ENCODE measurements at places on chromosomes 4 and X. TPM values are rescaled to one million over a fixed set of nuclear protein-coding genes. Genes with fewer than 3 reads are reported as not detected.
A peak's percentile ranks its signal among the peaks of the same experiment; 100 is the strongest.

DNA sequence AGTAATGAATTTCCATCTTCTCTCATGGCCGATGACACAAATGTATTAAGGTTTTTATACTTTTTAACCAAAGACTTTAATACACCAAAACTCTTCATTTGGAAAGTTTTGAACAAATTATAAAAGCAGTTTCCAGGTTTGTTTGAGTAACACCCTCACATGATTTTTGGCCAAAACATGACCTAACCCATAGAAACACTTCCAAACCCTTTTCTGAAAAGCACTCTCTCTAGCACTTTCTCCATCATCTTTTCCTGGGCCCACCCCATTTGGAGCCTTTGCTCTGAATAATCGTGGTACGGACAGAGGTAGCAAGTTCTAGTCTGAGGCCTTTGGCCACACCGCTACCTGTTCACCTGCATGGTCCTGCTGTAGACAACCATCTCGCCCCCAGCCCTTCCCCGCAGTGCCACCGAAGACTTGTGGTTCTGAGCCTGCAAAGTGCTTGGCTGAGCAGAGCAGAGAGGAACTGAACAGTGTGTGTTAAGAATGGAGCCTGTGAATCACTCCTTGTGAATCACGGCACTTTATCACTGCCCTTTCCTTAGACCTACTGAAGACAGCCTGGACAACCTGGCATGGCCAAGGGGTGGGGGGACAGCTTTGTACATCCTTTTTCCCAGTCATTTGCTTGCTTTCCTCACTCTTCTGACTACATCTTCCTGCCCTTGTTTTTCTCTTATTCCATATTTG, 181.8 kb downstream of the PTTG2 start:
- DNase-seq = peak; percentile 50

DNA sequence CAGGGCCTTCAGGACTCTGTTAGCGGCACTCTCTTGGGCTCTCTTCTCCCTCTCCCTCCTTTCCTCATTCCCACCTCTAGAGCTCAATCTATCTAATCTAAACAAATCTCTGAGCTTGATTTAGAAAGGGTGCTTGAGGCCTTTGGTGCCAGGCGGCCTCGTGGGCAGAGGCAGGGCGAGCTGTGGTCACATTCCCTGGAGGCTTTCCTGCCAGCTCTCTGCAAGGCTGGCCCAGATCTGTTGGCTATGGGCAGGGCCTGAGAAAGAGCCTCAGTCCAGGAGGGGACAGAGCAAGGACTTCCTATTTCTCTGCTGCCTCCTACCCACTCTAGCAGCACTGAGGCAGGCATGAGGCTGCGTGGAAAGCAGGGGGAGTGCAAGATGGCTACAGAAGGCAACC, 38.6 kb downstream of the PJA1 start:
- peak; percentile 39 for DNase-seq

- DNase-seq = no peak
Measured at GRCh38 chr4:80240976-80241375, 25.5 kb upstream of the FGF5 start.

GRCh38 chrX:39372115-39372514, 570.9 kb downstream of the MID1IP1 start:
- no peak for DNase-seq

GRCh38 chr4:82753725-82754410, 44.7 kb downstream of the SCD5 start:
- no peak for DNase-seq

DNA sequence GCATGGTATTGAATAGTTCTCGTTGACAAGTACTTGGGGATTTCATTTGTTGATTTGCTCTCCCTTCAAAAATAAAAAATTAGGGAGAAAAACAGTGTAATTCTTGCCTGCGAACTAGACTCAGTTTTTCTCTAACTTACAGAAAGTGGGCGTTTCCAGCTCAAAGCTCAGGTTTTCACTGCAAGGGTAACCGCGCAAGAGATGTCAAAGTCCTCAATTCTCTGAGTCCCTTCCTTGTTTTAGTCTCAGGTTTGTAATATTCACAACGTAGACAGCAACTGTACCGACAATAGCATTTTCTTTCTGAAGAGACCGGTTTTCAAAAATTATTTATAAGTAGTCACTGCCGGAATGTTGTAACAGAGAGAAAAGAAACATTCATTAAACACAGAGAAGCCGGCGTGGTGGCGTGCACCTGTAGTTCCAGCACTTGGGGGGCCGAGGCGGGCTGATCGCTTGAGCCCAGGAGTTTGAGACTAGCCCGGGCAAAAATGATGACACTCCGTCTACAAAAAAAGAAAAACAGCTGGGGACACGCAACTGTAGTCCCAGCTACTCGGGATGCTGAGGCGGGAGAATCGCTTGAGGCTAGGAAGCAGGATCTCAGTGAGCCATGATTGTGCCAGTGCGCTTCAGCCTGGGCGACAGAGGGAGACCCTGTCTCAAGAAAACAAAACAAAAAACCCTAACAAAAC, 774 bp downstream of the ZCCHC4 start:
- no peak for DNase-seq

GRCh38 chrX:97159916-97160800, 276.4 kb downstream of the RPA4 start:
- DNase-seq = no peak

Gene PAPSS1
- 12.6 TPM for total RNA-seq

Gene MORC4
- 15.8 TPM for total RNA-seq

Gene SCRG1
- not detected for total RNA-seq

Gene NXF2
- total RNA-seq = not detected

Gene IL9R
- not detected for total RNA-seq

Data from MG63 (cell line).